ENCODE measurements at places on chromosomes 7 and 10.
A peak's percentile ranks its signal among the peaks of the same experiment; 100 is the strongest.

GRCh38 chr10:106898446-106898845, 266.1 kb downstream of the SORCS1 start:
- no peak for DNase-seq
- H3K4me3 ChIP-seq = no peak overlapping the region
- no peaks in the 10 kb centered on the region for H3K4me1 ChIP-seq
- H3K27ac ChIP-seq = no peak overlapping the region
- H3K27me3 ChIP-seq = no peaks in the 10 kb centered on the region
- no peaks in the 10 kb centered on the region for H3K36me3 ChIP-seq

GRCh38 chr10:113609704-113610108, 54.1 kb downstream of the NRAP start:
- no peaks in the 10 kb centered on the region for H3K27me3 ChIP-seq
- DNase-seq = no peak
- no peaks in the 10 kb centered on the region for H3K4me1 ChIP-seq
- no peaks in the 10 kb centered on the region for H3K36me3 ChIP-seq
- H3K4me3 ChIP-seq = no peak overlapping the region

- peaks cover 18% of the 10 kb centered on the region for H3K4me1 ChIP-seq
- H3K27ac ChIP-seq = peak overlapping the region; percentile 91
- DNase-seq = no peak
These were observed 515 bp downstream of the RALA start for GRCh38 chr7:39623732-39624441.

GRCh38 chr7:80175744-80176143, 41.1 kb downstream of the GNAI1 start:
- H3K4me1 ChIP-seq = no peaks in the 10 kb centered on the region
- H3K4me3 ChIP-seq = no peak overlapping the region
- H3K27ac ChIP-seq = no peak overlapping the region
- DNase-seq = no peak
- no peaks in the 10 kb centered on the region for H3K36me3 ChIP-seq

GRCh38 chr7:1242606-1243289, 10.1 kb downstream of the UNCX start:
- H3K4me1 ChIP-seq = peaks cover under 1% of the 10 kb centered on the region
- no peak overlapping the region for H3K27ac ChIP-seq
- no peaks in the 10 kb centered on the region for H3K36me3 ChIP-seq
- no peak for DNase-seq
- H3K27me3 ChIP-seq = peaks cover 66% of the 10 kb centered on the region

DNA sequence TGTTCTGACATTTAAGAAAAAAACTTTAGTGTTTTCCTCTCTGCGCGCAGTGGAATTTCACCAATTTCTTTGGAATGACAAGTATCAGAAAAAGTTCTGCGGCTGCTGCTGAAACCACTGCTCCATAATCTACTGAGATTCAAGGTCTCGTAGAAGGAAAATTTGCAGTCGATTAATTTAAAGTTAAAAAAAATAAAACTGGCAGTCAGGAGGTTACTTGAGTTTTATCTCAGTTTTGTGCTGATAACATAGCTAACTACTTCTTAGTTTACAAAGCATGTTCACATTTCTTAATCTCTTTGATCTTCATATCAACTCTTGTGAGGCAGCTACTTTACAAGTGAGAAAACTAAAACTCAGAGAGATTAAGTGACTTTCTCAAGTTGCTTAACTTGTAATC, 18.2 kb upstream of the CALD1 start:
- H3K27me3 ChIP-seq = no peaks in the 10 kb centered on the region
- H3K36me3 ChIP-seq = no peaks in the 10 kb centered on the region
- no peak overlapping the region for H3K27ac ChIP-seq
- DNase-seq = no peak
- no peaks in the 10 kb centered on the region for H3K4me1 ChIP-seq

DNA sequence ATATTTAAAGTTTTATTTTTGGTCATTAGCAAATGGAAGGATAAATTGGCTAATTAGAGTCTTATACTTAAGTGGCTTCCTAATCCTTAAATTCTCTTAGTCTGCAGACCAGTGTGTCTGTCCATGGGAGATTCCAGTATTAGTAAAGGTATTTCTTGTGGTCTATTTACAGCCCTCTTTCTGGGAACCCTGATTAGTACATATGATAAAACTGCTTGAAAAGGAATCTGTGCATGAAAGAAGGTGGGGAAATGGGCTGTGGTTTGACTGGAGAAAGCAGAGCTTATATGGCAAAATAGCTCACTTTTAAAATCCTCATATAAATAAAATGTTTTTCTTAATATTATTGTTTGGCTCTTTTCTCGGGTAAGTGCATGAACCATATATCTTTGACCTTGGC, 124.5 kb upstream of the RHOBTB1 start:
- H3K4me3 ChIP-seq = no peak overlapping the region
- no peaks in the 10 kb centered on the region for H3K4me1 ChIP-seq
- H3K27ac ChIP-seq = no peak overlapping the region
- H3K36me3 ChIP-seq = no peaks in the 10 kb centered on the region
- no peaks in the 10 kb centered on the region for H3K27me3 ChIP-seq

DNA sequence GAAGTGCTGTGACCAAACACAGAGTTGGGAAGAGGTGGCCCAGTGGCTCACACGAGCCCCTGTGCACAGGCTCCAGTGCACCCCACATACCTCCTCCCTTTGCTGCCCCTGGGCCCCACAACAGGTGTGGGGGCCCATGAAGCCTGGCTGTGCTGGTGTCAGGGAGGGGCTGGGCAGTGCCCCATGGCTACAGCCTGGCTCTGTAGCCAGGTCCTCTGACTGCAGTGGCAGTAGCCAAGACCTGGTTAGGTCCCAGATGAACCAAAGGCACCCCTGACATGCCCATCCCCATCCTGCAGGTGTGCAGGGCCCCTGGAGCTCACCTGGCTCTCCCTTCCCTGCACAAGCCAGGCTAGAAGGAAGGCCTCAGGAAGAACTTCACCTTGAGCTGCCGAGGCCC, 176.3 kb downstream of the GRID1 start:
- no peak overlapping the region for H3K27ac ChIP-seq
- H3K4me1 ChIP-seq = no peaks in the 10 kb centered on the region
- H3K36me3 ChIP-seq = no peaks in the 10 kb centered on the region
- DNase-seq = no peak
- H3K4me3 ChIP-seq = no peak overlapping the region

GRCh38 chr7:18475488-18475887, 20.1 kb upstream of the HDAC9 start:
- no peak overlapping the region for H3K27ac ChIP-seq
- H3K27me3 ChIP-seq = no peaks in the 10 kb centered on the region
- no peak for DNase-seq
- no peaks in the 10 kb centered on the region for H3K4me1 ChIP-seq

DNA sequence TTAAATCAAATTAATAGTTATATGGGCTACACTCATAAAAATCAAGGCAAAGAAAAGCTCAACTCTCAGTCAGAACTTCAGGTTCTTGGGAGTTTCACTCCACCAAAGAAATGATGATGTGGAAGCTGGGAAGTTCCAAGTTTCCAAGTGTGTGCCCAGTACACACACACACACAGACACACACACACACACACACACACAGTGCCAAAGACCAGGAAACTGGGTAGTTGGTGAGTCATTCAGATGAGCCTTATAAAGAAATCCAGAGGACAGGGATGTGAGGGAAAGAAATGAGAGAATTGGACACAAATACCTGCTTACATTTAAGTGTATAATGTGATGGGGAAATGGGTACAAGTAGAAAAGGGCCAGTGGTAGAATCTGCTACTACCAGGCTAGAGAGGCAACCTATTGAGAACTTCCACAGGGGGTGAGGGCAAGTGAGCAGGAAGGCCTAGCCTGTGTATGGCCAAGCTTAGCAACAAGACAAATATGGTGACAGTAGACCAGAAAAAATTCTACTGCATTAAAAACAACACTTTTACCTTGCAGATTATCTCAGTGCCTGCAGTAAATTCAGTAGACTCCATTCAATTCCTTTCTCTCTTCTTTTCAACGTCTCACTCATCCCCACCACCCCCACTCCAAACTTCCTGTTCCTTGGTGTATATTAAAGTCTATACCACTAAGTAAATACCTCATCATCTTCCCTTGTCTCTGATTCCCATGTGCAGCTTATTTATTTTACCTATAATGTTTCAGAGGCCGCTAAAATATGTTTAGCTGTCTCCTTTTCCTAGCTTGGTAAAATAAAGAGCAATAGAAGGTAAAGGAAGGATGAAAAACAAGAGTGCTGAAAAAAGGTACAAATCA, 95.0 kb downstream of the CABCOCO1 start:
- no peak overlapping the region for H3K4me3 ChIP-seq
- no peaks in the 10 kb centered on the region for H3K4me1 ChIP-seq
- no peaks in the 10 kb centered on the region for H3K27me3 ChIP-seq
- H3K27ac ChIP-seq = no peak overlapping the region

DNA sequence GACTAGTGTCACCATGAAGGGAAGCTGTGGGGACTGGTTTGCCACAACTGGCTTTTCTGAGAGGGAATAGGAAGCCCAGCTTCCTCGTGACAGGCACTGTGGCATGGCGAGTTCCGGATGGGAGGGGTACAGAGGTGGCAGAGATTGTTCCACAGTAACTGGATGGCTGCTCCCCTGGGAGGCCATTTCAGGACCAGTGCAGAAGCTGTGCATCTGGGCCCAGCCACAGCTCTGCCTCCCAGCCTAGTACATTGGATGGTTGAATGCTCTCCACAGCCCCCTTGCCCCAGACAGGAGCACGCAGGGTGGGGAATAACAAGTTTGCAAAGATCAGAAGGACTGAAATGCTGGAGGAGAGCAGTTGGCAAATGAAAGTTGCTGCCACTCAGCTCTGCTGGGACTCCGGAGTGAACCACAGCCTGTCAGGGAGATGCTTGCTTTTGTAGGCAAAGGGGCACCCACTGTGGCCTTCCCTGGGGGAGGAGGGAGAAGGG, 51.8 kb downstream of the GSDME start:
- H3K27ac ChIP-seq = no peak overlapping the region
- H3K4me1 ChIP-seq = peaks cover 3% of the 10 kb centered on the region
- no peak overlapping the region for H3K4me3 ChIP-seq
- H3K27me3 ChIP-seq = no peaks in the 10 kb centered on the region
- no peaks in the 10 kb centered on the region for H3K36me3 ChIP-seq
- DNase-seq = no peak

- H3K4me3 ChIP-seq = peak overlapping the region; percentile 63
- peaks cover 17% of the 10 kb centered on the region for H3K36me3 ChIP-seq
- H3K27ac ChIP-seq = peak overlapping the region; percentile 87
- no peak for DNase-seq
- H3K4me1 ChIP-seq = peaks cover 16% of the 10 kb centered on the region
- no peaks in the 10 kb centered on the region for H3K27me3 ChIP-seq
These were observed 461 bp upstream of the FIGNL1 start for GRCh38 chr7:50450590-50451032.

- H3K4me3 ChIP-seq = no peak overlapping the region
- no peak overlapping the region for H3K27ac ChIP-seq
- H3K36me3 ChIP-seq = no peaks in the 10 kb centered on the region
- no peaks in the 10 kb centered on the region for H3K27me3 ChIP-seq
These were observed 39.4 kb downstream of the VIPR2 start for GRCh38 chr7:159105066-159105780.

GRCh38 chr10:85635650-85636049, 730.9 kb downstream of the GRID1 start:
- no peak for DNase-seq
- H3K36me3 ChIP-seq = no peaks in the 10 kb centered on the region

DNA sequence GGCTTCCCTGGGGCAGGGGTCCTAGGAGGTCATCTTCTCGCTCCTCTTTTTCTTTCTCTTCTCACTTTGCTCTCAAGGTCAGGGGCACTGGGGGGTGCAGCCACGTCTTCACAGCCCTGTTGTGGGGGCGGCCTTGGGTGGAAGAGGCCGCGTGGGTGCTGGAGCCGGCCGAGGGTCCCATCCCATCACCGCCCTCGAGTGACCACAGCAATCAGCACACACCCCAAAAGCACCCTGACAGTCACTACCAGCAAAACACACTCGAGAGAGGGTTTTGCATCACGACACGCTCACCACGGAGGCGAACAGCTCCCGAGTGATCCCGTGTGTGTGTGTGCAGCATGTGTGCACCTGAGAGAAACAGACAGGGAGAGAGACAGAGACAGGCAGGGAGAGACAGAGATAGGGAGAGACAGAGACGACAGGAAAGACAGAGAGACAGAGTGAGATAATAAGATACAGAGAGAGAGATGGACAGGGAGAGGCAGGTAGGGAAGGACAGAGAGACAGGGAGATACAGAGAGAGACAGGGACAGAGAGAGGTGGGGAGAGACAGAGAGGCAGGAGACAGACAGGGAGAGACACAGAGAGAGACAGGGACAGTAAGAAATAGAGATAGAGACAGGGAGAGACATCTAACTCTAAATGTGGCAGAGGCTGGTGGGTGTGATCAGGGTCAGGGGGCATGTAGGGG, 100.9 kb downstream of the WDR37 start:
- no peaks in the 10 kb centered on the region for H3K27me3 ChIP-seq
- H3K4me3 ChIP-seq = no peak overlapping the region
- H3K36me3 ChIP-seq = no peaks in the 10 kb centered on the region
- no peak overlapping the region for H3K27ac ChIP-seq

- H3K4me1 ChIP-seq = peaks cover 8% of the 10 kb centered on the region
- no peak overlapping the region for H3K27ac ChIP-seq
- peaks cover 6% of the 10 kb centered on the region for H3K36me3 ChIP-seq
- no peak overlapping the region for H3K4me3 ChIP-seq
- H3K27me3 ChIP-seq = no peaks in the 10 kb centered on the region
These were observed 13.7 kb downstream of the RPS24 start for GRCh38 chr10:78047314-78047891.

- H3K4me1 ChIP-seq = no peaks in the 10 kb centered on the region
- no peak overlapping the region for H3K4me3 ChIP-seq
- no peak overlapping the region for H3K27ac ChIP-seq
- H3K27me3 ChIP-seq = no peaks in the 10 kb centered on the region
- no peak for DNase-seq
These were observed 244.2 kb upstream of the YAE1 start for GRCh38 chr7:39321909-39322498.

DNA sequence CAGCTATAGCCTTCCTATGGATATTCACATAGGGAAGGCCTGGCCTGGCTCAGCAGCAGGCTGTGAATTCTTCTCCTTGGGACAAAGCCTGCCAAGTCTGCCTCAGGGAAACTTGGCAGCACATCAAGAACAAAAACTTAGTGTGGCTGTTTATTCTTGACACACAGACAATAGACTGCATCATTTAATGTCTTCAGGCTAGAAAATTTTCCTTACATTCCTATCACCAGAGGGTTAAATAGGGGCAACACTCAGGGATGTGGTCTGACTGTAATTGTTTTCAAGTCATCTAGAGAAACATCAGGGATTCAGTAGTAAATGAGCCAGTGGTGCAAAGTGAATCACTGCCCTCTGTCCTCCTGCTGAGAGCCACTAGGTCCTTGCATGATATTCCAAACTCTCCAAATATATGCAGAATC, 137.3 kb downstream of the SEMA3C start:
- H3K27me3 ChIP-seq = no peaks in the 10 kb centered on the region
- H3K4me3 ChIP-seq = no peak overlapping the region
- H3K36me3 ChIP-seq = no peaks in the 10 kb centered on the region
- DNase-seq = no peak

Data from natural killer cell (primary cell).